ENCODE measurements at places on chromosomes 1 and 21.
A peak's percentile ranks its signal among the peaks of the same experiment; 100 is the strongest.

DNA sequence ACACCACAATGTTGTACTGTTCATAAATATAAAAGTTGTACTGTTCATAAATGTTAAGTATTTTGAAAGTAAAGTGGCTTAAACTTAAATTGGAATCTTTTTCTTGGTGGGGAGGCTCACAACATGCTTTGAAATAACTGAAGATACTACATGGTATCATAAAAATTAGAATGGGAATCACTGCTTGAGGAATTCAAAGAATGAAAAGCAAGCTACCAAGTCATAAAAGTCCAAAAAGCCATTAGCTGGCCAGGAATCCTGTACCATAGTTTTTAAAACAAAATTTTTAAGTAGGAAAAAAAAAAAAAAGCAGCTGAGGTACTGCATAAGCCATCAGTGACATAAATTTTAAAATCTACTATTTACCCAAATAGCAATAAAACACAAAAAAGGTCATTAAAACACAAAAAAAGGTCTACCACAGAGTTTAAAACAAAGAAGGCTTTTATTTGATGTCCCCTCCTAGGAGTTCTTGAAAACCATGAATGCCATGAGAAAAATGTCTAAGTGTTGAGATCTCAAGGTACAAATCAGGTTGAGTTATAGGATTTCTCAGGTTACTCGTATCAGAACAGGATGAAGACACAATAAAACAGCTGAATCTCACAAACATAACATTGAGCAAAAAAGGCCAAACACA lies 8.6 kb downstream of the ZZZ3 start:
- no peak for DNase-seq

DNA sequence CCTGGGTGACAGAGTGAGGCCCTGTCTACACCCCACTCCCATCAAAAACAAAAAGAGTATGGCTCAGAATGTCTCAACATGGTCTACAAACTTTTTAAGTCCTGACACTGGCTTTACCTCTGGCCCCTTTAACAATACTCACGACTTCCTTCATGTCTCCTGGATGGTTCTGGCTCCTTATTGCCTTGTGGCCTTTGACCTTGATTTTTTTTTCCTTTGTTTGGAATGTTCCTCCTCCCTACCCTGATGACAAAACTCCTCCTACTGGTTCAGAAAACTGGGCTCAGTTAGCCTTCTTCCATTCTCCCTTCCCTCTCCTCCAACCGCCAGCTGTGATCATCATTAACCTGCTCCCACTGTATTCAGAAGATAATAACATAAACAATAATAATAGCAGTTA lies 4.6 kb upstream of the SOAT1 start:
- DNase-seq, result no peak

DNA sequence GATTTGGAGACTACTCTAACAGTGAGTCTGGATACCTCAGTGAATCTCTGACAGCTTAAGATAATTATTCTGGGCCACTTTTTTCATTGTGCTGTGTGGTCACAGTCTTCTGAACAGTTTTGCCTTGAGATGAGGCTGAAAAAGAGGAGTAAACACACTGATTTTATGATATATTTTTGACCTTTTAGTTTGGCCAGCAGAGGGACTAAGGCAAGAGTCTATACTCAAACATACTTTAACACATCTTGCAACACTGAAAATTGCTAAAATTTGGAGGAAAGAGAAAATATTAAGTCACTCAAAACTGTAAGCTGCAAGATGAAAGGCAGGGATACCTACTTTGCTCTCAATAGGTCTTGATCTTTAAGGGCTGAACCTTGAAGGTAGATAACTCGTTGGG lies 182.7 kb downstream of the KCNT2 start:
- DNase-seq, result no peak

DNA sequence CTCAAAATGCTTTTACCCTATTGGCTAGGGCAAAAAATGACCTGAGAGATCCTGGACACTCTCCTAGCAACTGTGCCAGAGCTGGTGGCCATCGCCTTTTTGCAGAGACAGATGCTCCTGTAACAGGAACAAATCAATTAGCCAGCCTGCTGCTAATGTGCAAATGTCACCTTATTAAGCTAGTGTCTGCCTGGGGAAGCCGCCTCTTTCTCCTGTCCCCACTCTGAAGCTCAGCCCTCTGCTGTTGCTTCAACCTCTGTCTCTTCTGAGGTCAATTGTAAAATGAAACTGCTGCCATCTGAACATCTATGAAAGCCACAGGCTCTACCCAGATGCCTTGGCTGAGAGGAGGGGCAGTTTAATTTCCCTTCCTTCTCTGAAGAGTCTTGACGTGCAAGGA lies 85.5 kb upstream of the CACNA1E start:
- DNase-seq, result peak; percentile 17
